ENCODE measurements at places on chromosomes 11 and 22.

- no peak for DNase-seq
Measured at GRCh38 chr11:27215471-27216269, 147.3 kb downstream of the CCDC34 start.

DNA sequence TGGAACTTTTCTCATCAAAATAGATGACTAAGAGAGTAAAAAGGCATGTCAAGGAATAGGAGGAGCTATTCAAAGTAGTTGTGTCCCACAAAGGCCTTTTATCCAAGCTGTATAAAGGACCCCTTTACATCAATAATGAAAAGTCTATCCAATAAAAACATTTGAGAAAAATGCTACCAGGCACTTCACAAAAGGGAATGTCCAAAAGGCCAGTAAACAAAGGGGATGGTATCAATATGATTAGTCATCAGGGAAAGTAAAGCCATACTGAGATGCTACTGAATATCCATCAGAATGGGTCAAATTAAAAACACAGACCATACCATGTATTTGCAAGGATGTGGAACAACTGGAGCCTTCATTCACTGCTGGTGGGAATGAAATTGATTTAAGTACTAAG is 224.9 kb downstream of the NELL1 start:
- DNase-seq = no peak

GRCh38 chr11:15688351-15688792 is 573.6 kb downstream of the INSC start:
- no peak for DNase-seq

DNA sequence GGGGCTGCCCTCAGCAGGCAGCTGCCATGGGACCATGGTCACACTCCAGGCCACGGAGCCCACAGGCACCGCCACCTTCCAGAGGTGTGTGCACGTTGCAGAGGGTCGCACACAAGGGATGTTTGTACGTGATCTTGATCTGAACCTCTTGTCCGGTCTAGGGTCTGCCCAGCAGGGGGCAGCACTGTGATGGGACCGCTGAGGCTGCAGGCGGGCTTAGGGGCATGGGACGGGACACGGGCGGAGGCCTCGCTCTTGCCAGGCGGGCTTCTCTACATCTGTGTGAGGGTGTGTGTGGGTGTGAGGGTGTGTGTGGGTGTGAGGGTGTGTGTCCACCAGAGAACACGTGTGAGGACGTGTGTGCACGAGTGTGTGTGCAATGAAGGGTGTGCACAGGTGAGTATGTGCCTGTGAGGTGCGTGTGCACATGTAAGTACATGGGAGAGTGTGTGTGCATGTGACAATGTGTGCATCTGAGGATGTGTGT is 52.4 kb downstream of the CACNA1I start:
- peak; percentile 89 for DNase-seq

GRCh38 chr11:72497731-72498130 is 63.4 kb upstream of the CLPB start:
- no peak for DNase-seq

- peak; percentile 71 for DNase-seq
Measured at GRCh38 chr11:20474176-20474881, 86.8 kb downstream of the PRMT3 start.

DNA sequence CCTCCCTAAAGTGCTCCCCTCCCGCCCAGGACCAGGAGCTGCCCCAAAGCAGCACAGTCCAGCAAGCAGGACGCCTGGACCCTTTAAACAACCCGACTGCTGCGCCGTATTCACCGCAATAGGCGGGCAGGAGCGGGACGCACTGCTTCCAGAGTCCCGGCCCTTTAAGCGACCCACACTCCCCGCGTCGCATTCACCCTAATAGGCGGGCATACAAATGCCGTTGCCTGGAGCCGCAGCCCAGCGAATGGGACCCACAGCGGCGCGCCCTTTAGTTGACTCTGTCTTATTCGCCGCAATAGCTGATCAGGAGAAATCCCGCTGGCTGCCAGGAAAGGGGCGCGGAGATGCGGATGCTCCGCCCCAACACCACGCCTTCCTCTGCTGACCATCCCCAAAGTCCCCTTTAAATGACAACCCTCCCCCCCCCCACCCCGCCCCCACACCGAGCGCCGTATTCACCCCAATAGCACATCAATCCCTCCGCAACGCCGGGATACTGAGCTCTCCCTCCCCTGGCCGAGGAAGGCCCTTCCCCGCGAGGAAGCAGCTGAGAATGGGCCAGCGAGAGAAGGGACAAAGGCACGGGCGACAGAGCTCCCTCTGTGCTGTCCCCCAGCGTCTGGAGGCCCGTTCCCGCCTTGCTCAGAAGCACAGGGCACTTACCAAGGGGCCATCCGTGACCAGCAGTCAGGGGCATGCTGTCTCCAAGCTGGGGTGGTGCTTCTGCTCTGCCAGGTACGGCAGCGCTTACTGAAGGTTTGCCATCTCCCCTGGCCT is 4.7 kb downstream of the OSBPL5 start:
- DNase-seq = peak; percentile 98

DNA sequence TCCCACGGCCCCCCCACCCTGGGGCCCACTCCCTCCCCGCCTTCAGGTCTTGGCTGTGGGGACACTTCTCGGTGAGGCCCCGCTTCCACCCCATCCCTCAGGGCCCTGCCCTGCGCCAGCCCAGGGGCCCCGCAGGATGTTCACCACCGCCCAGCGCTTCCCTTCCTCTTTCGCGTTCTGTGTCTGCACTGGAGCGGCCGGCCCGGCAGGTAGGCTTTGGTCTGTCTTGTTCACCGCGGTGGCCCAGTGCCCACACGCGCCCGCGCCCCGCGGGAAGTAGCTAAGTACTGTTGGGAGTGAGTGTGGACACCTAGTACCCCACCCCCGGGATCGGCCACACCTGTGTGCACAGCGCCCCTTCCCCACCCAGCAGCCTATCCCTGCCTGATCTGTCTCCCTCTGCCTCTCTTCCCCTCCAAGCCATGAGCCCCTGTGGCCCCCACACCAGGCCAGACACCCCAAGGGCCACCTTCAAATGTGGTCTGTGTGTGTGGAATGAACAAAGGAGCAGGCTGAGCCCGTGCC is 85.4 kb downstream of the WNT7B start:
- DNase-seq = no peak

DNA sequence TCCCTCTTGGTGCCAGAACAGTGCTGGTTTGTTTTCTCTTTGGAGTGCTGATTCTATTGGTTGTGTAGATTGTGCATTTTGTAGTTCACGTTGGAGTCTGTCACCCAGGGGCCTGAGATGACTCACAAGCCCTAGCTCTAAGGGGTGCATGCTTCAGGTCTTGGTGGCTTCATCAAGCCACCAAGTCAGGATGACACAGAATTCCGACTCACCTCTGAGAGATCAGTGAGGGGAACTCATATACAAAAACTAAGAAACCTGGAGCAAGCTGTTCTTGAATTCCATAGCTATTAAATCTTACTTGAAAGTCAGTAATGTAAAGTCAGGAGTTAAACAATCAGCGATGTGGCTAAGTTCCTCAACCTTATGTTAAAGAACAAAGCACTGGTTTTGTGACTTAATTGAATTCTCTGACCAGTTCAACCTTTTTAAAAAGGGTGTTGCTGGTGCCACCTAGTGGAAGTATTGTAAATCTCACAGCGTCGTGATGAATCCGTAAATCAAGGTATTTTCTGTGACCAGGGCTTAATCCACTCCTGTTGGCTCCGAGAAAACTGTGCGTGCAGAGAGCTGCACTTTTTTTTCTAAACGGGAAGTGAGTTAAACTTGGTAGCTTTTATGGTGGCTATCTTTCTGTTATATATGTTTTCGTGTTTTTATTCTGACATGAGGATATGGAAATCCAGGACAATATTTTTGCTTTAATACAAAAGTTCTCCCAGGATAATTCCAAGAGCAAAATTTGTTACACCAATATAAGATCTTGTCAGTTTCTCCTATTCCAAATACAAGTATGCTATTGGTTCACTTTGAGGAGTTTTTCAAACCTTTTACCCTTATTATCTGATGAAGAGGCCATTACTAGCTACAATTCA is 14.6 kb downstream of the MMP13 start:
- DNase-seq = peak; percentile 93

- no peak for DNase-seq
Measured at GRCh38 chr11:90512846-90513245, 290.0 kb upstream of the CHORDC1 start.

GRCh38 chr11:121479698-121480238 is 27.0 kb upstream of the SORL1-AS1 start:
- no peak for DNase-seq

GRCh38 chr11:64453466-64453865 is 94.5 kb downstream of the RPS6KA4 start:
- DNase-seq = no peak

- DNase-seq = peak; percentile 52
Measured at GRCh38 chr22:46636221-46637002, 16.2 kb downstream of the GRAMD4 start.

DNA sequence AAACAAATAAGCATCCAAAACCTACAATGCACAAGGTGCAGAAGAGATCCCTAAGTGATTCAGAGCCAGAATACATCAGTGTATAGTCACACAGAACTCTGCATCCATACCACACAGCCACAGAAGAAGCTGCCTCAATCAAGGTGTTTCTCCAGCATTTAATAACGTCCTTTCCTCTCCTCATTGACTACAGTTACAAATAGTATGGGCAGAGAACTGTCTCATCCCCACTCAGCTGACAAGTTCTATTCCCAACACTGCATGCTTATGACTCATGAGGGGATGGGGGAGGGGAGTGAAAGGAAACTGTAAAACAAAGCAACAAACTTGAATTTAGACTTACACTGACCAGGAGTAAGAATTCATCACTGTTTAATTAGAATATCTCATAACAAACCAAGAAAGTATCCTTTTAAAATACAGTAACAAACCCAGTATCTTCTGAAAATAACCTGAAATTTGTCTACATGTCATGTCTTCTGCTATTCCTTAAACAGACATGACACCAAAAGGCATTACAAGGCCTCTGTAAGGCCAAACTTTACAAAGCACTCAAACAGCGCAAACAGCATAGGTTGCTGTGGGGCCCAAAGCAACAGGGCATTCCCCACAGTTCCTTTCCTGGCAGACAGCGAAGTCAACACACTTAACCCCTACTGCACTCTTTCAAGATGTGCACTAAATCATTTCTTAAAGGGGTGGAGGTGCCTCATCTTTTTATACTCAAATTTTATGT is 29.3 kb downstream of the CELF1 start:
- no peak for DNase-seq

GRCh38 chr11:117411736-117412135 is 84.1 kb downstream of the CEP164 start:
- no peak for DNase-seq

DNA sequence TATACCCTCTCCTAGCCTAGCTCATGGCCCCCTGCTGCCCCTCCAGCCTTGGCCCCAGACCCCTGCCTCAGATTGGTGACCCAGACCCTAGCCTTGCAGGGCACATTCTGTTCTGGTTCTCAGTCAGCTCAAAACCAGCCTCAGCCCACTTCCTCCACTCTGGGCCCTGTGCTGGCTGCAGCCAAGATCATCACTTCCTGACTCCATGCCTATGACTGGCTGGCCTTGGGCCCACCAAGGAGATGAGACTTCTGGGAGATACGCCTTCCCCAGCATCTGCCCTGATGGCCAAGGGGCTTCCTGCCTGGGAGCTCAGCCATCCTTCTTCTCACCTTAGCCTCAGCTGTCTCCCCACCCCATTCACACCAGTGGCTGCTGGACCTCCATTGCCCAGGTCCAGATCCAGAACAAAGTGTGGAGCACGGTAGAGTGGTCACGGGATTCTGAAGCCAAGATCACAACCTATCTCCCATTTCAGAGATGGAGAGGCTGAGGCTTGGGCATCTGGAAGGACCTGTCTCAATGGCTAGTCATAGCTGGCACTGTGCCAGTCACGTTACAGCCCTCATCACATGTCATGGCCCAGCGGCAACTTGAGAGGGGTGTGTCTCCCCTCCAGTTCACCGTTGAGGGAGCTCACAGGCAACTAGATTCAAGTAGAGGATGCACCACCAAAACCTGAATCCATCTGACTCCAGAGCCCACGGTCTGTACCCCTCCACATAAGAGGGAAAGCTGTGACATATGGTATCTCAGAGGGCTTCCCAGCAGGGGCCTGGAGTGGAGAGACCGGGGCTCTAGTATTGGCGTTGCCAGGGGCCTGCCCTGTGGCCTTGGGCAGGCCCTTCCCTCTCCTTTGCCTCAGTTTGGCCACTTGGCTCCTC is 43.0 kb upstream of the KLHL35 start:
- no peak for DNase-seq

DNA sequence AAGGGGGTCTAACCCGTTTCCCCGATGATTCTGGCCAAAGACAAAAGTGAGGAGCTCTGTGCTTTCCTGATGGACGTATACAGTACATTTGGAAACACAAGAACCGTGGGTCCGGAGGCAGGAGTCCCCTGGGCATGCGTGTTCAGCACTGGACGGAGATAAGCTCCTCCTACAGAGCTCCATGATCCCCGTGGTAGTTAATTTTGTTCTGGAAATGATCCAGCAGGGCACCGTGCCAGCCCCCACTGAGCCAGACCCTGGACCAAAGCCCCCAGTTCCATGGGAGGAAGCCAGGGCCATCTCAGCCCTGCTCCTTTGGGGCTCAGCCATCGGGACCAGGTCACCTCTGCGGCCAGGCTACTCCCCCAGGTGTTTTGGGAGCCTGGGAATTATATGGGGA is 83.3 kb downstream of the TRMU start:
- no peak for DNase-seq

DNA sequence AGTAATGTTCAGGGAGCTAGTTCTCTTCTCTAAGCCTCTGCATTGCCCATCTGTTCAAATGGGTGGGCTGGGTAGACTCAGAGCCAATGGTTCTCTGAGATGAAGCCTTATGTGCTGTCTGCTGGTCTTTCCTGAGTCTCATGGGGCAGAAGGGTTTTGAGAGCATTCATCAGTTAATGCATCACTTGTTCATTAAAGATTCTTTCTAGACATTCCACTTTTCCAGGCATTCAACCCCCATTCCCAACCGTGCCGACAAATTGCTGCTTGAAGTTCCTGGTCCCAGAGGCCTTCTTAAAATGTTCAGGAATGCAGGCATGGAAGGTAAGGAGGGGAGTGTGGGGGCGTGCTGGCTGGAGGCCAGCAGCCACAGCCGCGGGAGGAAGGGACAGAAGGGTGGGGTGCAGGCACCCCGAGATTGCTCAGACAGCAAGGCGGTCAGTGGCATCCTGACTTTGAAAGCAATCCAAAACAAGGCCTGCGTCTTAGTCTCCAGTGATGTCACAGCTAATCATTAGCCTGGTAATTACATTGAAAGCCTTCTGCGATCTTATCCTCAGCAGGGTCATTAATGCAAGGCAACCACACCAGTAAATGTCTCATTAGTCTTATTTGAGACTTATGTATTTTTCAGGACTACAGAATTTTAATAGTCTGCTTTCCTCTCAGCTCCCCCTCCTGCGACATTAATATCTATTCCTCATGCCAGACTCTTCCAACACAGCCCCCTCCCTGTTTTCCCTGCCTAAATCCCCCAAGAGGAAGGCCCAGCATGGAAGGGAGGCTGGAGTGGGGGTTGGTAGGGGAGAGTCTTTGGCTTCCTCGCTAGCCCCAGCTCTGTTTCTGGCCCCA is 328.8 kb downstream of the MIAT start:
- no peak for DNase-seq

GRCh38 chr11:121063728-121064127 is 37.3 kb upstream of the TECTA start:
- DNase-seq = peak; percentile 65

GRCh38 chr11:45671246-45672171 is 6.1 kb upstream of the CHST1 start:
- DNase-seq = peak; percentile 33

Data from GM23338 (cell line).